ENCODE measurements at places on chromosomes 1 and 21. TPM values are rescaled to one million over a fixed set of nuclear protein-coding genes. Genes with fewer than 3 reads are reported as not detected.

The KCNC4 gene
- total RNA-seq, result 1.0 TPM

The CAMK1G gene
- total RNA-seq, result 3.0 TPM

The MCOLN3 gene
- total RNA-seq, result not detected

The GIPC2 gene
- 0.52 TPM for total RNA-seq

The CCDC27 gene
- total RNA-seq, result not detected

The VANGL2 gene
- 2.6 TPM for total RNA-seq

The MEX3A gene
- total RNA-seq, result 7.0 TPM

The CLDN19 gene
- total RNA-seq, result not detected

The ETV3 gene
- 12.5 TPM for total RNA-seq

The C4BPA gene
- not detected for total RNA-seq

The SWT1 gene
- total RNA-seq, result 2.1 TPM

The AMPD1 gene
- total RNA-seq, result not detected

Measured in epithelial cell of alveolus of lung (primary cell).